ENCODE measurements at places on chromosomes 5 and 9.

GRCh38 chr5:21424907-21425306 lies 1428.2 kb downstream of the CDH12 start:
- no peak for DNase-seq

DNA sequence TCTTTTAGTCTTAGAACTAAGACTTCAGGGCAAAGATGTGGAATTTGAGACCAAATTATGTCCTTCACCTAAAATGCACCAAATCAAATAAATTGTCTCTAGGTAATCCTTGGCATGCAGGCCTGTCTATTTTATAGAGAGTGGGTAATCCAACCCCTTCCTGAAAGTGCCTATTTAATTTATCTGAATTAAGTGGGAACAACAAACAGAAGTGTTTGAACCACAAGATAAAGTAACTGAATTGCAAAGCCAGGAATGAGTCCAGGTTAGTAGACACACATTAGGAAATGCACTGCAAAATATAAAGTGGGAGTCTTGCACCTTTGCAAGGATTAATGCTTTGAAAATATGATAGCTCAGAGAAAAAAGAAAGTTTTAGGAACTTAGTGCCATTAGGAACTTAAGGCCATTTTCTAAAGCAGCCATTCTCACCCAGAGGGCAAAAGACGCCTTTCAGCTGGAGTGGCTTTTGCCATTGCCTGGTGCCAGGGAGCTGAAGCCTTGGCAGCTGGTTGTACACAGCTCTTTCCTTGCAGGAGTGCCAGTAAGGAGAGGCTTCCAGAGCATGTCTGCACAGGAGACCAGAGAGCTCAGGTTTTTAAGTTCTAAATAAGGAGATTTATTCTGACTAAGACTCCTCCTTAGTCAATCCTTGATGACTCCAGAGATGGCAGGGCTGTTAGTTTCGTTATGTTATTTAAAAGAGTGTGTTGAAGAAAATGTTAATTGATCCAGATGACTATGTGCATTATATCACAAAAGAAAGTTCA lies 151.7 kb upstream of the ELL2 start:
- no peak for DNase-seq

- no peak for DNase-seq
Measured at GRCh38 chr5:167867281-167867680, 424.2 kb upstream of the WWC1 start.

GRCh38 chr9:131027872-131028179 lies 18.9 kb downstream of the LAMC3 start:
- no peak for DNase-seq

GRCh38 chr5:154449786-154450185 lies 4.0 kb downstream of the SAP30L start:
- DNase-seq, result no peak

- no peak for DNase-seq
Measured at GRCh38 chr9:114075602-114076001, 2.5 kb downstream of the AMBP start.

GRCh38 chr5:154593071-154593470 lies 115.0 kb upstream of the HAND1 start:
- peak; percentile 61 for DNase-seq

DNA sequence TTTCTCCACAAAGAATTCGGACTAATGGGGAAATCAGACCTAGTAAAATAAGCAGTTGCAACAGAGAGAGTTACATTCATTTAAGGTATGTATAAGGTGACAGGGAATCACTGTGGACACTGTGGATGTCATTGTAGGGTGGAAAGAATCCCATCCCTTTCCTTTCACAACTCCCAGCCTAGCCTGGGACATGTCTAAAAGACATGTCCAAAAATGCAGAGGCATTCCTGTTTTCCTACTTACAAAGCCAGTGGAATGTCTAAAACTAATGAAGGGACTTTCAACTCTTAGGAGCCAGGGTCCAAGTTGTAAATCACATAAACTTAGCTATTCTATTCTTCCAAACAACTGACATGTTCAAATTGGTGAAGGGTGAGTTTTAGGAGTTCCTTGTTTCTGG lies 511.0 kb downstream of the PRELID2 start:
- DNase-seq, result peak; percentile 2

DNA sequence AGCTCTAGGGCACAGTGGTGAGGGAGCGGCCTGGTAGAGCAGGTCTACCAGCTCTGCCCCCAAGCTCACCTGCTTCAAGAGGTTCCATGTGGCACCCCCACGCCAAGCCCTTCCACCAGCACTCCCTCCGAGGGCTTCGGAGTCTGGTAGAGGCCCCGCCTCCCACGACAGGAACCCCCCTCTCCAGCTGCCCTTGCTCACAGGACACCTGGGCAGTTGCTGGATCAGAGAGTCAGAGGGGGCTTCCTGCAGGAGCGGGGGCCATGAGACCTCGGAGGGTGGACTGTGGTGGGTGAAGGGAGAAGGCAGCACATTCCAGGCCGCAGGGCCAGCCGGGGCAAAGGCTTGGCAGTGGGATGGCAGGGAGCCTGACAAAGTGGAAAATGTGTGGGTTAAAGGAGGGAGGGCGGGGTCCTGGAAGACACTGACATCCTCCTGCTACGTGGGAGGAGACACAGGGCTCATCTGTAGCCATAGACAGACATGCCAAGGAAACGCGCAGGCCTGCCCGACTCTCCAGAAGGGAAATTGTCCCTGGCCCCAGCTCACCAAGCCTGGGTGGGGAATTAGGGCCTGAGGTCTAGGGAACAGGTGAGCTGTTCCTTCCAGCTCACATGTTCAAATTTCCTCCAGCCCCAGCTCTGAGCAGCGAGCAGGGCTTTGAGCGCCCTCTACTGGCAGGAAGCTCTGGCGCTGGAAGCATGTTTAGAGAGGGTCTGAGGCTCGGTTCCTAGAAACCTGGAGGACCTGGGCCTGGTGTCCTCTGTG lies 74.2 kb downstream of the NTNG2 start:
- DNase-seq, result peak; percentile 57

DNA sequence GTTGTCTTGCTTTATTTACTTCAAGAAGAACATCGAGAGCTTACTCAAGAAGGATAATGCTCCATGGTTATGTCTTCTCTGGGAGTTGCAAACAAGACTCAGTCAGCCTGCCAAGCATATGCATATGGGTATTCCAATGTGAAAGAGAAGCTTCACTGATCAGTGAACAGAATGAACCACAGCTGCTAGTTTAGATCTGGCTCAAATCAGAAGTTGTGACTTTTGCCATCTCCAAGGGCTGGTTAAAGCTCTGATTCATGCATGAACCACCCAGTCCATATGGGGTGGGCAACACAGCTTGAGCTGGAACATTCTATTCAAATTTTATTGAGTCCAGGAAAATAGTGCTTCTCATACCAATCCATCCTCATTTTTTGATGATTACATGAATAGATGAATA lies 50.0 kb downstream of the ATPSCKMT start:
- peak; percentile 46 for DNase-seq

- DNase-seq, result peak; percentile 81
Measured at GRCh38 chr9:20621471-20622329, 599 bp downstream of the MLLT3 start.

- DNase-seq, result no peak
Measured at GRCh38 chr5:5738797-5739489, 316.5 kb downstream of the ICE1 start.

DNA sequence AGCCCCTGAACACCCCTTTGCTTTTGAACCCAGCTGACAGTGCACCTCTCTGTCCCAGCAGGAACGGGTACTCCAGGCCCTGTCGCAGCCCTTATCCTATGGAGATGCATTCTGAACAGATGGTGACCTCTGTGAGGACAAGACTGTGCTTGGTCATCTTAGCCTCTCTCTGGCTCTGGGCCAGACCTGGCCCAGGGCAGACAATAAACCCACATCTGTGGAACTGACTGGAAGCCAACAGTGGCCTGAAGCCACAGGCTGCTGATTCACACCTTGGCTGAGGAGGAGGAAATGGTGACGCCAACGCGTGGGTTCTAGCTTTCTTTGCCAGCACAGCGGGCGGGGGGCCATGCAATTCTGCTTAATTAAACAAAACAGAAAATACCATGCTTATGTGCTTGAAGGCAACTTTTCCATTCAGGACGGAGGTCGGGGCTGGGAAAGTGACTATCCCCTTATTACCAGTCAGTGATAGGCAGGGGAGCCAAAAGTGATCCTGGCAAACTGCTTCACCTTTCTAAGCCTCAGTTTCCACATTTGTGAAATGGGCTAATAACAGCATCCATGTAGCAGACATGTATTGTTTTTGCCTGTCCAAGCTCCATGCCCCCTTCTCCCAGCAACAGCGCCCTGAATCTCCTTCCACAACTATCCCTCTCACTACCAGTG lies 10.8 kb downstream of the SH3PXD2B start:
- DNase-seq, result peak; percentile 78

DNA sequence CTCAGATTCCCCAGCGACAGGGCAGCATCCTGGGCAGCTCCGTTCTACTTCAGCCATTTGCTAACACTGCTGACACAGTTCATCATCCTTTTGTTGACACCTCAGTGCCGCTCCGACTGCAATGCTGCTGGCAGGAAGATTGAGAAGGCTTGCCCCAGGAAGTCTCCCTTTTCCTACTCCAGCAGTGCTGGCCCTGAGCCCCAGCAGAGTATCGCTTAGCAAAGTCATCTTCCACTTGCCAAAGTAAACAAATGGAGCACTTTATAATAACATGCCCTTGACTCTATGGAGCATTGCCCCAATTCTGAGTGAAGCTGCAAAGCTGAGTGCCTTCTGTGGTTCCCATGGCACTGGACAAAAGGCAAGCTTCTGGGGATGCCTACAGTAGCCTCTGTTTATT lies 32.2 kb downstream of the PRLR start:
- DNase-seq, result peak; percentile 85

- no peak for DNase-seq
Measured at GRCh38 chr5:424301-425110, 18.5 kb upstream of the EXOC3 start.

DNA sequence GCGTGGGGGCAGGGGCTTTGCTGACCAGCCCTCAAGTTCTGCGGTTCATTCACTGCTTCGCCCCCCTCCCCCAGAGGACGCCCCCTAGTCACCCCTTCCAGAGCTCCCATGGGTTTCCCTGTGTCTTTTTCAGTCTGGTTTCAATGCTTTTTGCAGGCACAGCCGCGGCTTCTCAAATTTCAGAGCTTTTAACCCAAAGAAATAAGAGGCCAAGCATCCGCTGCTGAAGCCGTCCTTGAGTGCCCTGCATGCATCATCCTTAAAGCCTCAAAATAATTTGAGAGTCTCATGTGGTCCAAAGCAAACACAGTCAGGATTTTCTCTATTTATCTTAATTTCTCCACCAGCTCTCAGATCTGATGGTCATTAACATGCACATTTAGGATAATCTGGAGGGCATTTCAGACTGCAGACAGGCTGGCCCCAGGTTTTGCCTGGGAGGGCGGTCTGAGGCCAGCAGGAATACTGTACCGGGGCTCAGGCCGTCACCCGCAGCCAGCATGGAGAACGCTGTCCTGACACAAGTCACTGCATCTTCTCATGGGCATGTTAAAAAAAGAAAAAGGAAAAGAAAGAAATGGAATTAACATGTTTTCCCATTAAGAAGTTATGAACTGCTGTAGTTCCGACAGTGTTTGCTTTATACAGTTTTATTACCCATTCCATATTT lies 420.8 kb upstream of the IRX4 start:
- DNase-seq, result peak; percentile 7

GRCh38 chr5:166073901-166074581 lies 2217.4 kb upstream of the WWC1 start:
- DNase-seq, result no peak

- no peak for DNase-seq
Measured at GRCh38 chr5:56422076-56422762, 189.1 kb upstream of the ANKRD55 start.

- no peak for DNase-seq
Measured at GRCh38 chr5:82277613-82277986, 554 bp downstream of the RPS23 start.

- DNase-seq, result no peak
Measured at GRCh38 chr5:93587597-93588351, 4.8 kb downstream of the NR2F1 start.

- DNase-seq, result peak; percentile 63
Measured at GRCh38 chr9:95852059-95853032, 23.1 kb upstream of the ERCC6L2 start.

GRCh38 chr5:55096182-55096581 lies 6.3 kb upstream of the GZMA start:
- DNase-seq, result no peak

- no peak for DNase-seq
Measured at GRCh38 chr9:108423433-108423832, 432.4 kb downstream of the ACTL7B start.

DNA sequence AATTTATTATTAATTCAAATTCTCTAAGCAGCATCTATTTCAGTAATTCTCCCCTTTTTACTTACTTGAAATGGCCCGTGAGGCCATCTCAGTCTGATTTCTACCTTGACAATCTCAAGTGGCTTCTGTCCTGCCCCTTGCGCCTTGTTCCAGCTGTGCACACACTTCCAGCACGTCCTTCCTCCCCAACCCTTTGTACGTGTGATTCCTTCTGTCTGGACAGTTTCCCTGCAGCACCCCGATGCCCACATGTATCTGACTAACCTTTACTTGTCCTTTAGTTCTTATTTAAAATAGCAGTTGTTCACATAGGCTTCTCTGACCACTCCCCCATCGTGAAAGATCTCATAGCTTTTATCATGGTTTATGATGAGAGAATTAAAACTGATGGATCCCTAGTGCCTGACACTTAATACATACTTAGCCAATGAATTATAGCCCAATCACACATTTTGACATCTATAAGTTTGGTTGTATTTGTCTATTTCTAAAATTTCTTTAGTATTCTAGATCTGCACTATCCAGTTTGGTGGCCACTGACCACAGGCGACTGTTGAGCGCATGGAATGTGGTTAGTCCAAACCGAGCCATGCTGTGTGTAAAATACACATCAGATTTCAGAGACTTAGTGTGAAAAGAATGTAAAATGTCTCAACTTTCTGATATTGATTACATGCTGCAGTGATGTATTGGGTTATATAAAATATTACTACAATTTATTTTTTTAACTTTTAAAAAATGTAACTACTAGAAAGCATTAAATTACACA lies 14.3 kb downstream of the ZBTB34 start:
- peak; percentile 42 for DNase-seq

DNA sequence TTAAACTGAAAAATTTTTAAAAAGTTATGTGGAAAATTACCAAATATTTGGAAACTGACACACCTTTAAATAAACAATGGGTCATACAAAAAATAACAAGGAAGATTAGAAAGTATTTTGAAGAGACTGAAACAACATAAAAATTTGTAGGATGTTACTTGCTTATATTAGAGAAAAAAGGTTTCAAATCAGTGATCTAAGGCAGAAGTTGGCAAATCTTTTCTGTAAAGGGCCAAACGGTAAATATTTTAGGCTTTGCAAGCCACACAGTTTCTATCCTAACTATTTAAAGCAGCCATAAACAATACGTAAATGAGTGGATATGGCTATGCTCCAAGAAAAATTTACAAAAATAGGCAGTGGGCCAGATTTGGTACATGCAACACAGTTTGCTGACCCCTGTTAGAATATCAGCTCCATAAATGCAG lies 81.3 kb downstream of the OXCT1 start:
- peak; percentile 88 for DNase-seq

DNA sequence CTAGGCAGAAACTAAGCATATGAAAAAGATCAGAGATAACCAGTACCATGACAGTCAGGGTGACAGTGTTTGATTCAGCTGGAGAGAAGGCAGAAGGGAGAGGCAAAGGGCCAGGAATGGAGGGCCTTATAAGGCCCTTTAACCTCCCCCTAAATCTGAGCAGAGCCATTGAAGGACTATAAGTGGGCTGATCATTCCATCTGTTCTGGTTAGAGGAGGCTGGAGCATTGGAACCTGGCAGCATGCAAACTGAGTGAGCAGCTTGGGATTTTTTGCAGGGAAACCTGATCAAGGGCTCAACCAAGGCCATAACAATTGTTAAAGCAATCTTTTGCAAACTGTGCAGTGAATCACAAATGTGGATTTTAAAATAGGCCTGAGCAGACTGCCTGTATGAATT lies 174.5 kb upstream of the DAP start:
- no peak for DNase-seq

All from fibroblast of skin of scalp (primary cell).